ENCODE measurements at places on chromosomes 12 and 14.

- no peak for DNase-seq
These were observed 70.7 kb downstream of the PPHLN1 start for GRCh38 chr12:42396473-42397259.

DNA sequence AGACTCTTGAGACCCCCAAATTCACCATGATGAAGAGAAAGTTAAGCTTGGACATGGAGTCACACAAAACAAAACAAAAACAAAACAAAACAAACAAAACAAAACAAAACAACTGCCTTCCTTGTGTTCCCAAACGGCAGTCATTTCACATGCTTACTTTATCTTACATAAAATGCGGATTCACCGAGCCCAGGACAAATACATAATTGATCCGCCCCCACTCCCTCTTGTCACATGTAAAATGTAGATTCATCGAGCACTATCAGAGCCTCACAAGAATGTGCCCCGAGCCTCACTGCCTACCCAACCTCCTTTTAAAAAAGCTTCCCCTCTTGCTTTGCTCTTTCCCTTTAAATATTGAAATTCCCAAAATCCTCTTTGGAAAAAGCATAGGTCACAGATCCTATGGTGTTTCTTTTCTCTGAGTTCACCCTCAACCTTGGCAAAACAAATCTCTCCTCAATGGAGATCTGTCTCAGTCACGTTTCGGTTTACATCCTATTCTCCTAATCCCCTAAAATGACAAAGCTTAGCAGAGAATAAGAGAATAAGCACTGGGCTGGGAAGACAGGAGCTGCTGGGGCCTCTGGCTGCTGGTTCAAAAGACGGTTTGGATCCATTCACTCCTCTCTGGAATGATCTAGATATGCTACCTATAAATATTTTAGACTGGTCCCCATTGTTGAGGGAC is 83.7 kb downstream of the NINJ2 start:
- DNase-seq = no peak

DNA sequence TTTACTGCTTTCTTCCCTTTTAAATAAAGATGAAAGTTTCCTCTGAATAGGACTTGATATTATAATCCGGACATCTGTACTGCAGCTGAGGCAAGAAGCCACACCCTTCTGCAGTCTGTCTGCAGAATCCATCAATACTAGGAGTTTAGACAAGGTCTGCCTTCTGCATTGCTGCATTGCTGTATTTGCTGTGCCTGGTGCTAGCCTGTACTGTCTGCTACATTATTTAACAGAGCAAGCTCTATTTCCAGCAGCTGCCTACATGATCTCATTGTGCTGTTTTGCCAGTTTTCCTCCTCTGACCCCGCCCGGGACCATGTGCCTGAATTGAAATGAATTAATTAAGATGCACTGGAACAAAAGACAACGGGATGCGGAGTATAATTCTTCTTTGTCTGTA is 1.7 kb downstream of the TUBA1A start:
- no peak for DNase-seq

DNA sequence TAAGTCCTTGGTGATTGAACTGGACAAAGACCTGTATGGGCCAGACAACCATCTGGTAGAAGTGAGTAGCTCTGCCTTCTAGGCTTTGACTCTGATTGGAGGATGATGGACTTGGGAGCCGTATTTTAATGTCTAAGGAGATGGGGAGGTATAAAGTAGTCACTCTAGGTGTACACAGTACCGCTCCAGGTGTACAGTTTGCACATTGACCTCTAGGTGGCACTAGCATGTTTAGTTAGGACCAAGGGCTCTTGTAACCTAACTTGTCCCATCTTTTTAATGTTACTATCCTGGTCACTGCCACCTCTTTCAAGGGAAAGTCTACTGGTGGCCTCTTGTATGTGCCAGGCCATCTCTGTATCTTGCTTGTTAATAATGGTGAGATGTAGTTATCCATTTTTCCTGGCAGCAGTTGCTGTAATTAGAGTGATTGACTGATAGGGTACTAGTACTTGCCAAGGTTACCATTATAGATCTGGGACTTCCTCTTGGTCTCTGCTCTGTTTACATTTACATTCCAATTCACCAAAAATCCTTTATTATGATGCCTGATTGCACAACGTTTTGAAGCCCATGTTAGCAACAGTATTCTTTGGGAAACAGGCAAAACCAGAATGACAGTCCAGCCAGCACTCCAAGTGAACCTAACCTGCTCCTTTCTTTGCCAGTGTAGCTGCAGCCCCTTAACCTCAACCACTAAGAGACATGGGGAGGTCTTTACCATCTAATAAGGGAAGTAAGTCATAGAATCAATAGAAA is 3.6 kb downstream of the SMARCD1 start:
- peak; percentile 39 for DNase-seq

DNA sequence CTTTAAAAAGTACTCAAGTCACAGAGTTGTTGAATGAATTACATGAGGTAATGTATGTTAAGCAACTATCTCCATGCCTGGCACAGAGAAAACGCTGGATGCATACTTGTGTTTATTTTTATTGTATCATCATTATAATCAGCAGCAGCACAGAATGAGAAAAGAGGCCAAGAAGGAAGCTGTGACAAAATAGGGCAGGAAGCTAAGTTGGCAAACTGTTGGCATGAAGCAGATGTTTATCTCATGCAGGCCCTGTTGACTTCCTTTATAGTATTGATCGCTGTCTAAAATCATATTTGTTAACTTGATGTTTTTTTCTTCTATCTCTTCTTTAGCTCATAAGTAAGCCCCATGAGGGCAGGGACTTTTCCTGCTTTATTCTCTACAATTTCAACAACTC is 466.6 kb downstream of the TRHDE start:
- no peak for DNase-seq

- DNase-seq = no peak
These were observed 18.0 kb downstream of the SLC6A12 start for GRCh38 chr12:195951-196350.

GRCh38 chr12:88544991-88545980 is 35.0 kb downstream of the KITLG start:
- no peak for DNase-seq

DNA sequence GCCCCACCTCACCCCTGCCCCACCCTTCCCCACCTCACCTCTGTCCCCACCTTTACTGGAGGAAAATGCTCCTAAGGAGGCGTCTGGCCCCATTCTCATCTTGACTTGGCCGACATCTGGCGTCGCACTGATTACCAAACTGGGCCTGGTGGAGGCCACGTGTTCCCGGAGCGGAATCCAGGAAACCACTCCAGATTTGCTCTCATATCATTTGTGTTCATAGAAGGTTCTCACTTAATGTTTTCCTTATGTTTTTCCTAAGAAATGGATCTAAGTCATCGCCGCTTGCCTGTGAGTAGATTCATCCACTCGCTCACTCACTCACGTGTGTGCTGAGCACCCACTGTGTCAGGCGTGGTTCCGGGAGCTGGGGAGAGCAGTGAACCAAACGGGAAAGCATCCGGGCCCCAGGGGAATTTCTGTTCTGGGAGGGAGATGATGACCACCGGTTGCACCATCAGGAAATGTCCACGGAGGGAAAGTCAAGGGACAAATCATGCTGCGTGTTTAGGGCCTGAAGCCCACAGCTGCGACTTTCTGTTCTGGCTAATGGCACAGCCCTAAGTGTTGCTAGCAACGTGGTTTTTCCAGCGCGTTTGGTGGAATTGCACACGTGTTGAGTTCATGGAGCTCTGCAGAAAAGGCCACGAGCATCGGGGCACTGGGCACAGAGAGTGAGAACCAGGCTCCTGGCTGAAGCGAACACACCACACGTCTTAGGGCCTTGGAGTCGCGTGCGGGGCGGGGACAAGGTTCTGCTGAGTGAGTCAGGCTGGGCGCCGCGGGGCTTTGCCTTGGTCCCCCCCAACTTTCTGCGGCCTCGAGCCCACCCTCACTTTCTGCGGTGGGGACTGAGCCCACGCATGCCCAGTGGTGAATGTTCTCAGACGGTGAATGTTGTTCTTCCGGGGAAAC is 57.7 kb downstream of the ADGRD1 start:
- no peak for DNase-seq

DNA sequence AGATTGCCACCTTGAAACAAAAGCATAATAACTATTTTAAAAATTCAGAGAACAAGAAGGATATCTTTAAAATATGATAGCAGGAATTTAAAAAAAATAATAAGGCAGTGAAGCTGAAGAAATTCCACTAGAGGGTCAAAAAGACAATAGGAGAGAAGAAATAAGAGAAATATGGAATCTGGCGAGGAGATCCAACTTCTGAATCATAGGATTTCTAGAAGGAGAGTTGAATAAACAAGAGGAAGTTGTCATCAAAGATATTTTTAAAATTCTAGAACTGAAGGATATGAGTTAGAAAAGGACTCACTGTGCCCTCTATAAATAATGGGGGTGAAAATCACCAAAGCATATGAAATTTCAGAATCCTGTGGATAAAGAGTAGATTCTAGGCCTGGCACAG is 26.8 kb upstream of the TOMM20L start:
- DNase-seq = no peak

DNA sequence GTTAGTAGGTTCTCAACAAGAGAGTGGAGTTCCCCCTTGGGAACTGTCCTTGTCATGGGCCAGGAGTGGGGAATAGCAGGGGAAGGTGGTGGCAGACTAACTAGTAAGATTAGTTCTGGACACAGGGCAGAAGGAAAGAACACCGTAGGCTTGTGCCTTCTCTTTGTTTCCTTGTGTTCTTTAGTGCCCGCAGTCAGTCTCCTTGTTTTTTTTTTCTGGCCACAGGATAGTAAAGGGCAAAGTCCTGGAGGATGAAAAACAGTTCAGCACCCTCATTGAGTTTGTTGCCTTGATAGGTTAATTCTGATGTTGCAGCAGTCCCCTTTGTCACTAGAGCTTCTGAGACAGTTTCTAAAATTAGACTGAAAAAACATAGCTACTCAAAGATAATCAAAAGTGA is 8.4 kb downstream of the PEX5 start:
- no peak for DNase-seq

DNA sequence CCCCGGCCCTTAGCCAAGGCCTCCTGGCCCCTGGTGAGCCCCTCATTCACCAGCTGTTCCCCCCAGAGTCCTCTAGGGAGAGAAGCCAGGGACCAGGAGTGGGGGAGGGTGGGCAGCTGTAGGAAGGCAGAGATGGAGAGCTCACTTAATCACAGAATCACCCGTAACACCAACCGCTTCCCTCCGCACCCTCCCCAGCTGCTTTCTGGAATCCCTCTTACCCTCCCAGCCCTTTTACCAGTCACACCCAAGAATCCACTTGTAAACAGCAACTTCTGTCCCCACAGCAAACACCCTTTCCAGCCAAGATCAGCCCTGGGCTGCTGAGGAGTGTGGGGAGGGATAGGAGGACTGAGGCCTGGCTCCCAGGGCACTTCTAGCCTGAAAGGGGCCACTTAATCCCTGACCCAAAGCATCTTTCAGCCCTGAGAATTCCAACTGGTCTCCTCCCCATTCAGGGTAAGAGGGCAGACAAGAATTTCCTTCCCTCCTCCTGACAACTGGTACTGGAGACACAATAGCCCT is 18.8 kb downstream of the NCKAP5L start:
- DNase-seq = no peak

DNA sequence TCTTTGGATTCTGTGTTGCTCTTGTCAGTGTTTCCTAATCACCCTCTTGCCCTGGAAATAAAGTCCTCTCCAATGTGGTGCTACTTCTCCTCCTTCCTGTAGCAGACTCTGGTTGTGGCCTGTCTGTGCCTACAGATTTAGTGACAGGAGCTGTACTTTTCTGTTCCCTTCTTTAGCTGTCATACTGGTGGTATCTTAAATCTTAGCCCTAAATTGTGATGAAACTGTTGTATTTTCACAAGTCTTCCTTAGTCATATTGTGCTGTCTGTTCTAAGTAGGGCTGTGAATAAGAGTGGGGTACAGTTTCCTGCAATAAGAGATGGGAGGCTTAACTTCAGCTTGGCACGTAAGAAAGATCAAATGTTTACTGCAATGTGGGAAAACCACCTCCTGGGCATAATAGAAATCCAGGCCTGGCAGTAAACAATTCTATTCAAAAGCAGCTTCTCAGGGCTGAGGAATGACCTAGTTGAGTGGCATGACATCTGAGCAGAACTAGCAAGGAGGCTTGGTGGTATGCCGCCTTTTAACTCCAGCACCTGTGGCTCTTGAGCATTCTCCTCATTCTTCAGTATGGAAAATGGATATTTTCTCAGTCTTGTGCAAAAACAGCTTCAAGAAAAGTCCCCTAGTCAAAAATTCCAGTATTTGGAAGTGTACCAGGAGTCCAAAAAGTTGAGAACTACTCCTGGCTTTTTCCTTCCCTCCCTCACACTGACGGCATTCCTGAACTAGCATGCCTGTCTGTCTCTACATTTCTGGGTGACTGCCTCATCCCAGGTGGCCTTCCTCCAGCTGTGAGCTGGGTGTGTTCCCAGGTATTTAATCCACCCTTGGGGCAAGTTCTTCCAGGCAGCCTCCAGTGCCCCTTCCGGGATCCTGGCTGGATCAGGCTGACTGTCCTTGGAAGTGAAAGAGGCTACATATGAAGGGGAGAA is 19.5 kb downstream of the ANO6 start:
- no peak for DNase-seq

GRCh38 chr12:79482921-79483320 is 207.8 kb downstream of the PAWR start:
- DNase-seq = no peak

- DNase-seq = peak; percentile 16
These were observed 13.1 kb downstream of the KRT83 start for GRCh38 chr12:52307836-52308805.

- DNase-seq = no peak
These were observed 69.0 kb upstream of the REP15 start for GRCh38 chr12:27627123-27627852.

GRCh38 chr12:31560516-31560915 is 30.4 kb downstream of the DENND5B start:
- DNase-seq = no peak

DNA sequence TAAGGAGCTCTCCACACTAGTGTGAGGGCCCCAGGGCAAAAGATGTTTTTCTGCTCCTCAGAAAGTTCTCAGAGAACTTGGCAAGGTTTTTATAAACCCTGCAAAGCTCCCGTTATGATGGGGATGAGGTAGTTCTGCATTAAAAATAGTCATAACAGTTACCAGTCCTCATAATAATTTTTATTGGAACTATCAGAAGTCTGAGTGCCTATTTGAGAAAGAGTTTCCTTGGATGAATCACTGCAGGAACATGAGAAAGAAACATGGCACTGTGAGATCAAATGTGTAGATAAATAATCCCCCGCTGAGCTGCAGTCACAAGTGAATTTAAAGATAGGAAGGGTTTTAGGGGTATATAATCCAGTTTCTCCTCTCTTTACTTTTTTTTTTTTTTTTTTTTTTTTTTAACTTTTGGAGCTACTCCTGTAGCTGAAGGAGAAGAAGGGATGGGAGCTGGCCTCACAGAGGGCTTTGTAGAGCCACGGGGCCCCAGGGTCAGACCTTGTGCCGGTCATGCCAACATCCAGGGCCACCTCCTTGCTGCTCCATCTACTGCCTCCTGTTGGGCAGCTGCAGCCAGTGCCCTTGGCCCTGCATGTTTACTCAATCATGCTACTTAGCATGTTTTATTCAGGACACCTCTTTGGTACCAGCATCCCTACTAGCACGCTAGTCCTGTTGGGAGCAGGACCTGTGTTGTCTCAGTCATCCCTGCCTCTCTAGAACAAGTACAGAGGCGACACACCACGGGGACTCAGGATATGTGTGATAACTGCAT is 39.5 kb downstream of the EVL start:
- DNase-seq = no peak

GRCh38 chr12:3293446-3294161 is 197.4 kb upstream of the PRMT8 start:
- no peak for DNase-seq

- no peak for DNase-seq
These were observed 104.2 kb downstream of the C12orf50 start for GRCh38 chr12:87925021-87925420.

Data from activated CD4-positive, alpha-beta T cell treated with anti-CD3 and anti-CD28 coated beads for 24 hours (primary cell).